Tracheal epithelial cell (primary cell): ENCODE measurements at places on chromosomes 16 and 17. TPM values are rescaled to one million over a fixed set of nuclear protein-coding genes. Genes with fewer than 3 reads are reported as not detected.

The GGA3 gene
- 9.6 and 18.1 TPM in 2 replicates for total RNA-seq

The SYCE1L gene
- 0.43 and 2.2 TPM in 2 replicates for total RNA-seq

The AIPL1 gene
- not detected in 2 replicates for total RNA-seq

The LPO gene
- total RNA-seq = 0.21 TPM in 1 of 2 replicates, not detected in the other

The TMEM88 gene
- 0.43 and 0.96 TPM in 2 replicates for total RNA-seq

The MT3 gene
- not detected in 2 replicates for total RNA-seq

The TP53TG3 gene
- under 0.01 and 0.48 TPM in 2 replicates for total RNA-seq

The IRX5 gene
- total RNA-seq = 2.7 and 10.4 TPM in 2 replicates

The DNASE1L2 gene
- not detected in 2 replicates for total RNA-seq

The MGAT5B gene
- total RNA-seq = not detected in 2 replicates

The ZNF747 gene
- total RNA-seq = 6.6 and 7.5 TPM in 2 replicates

The USH1G gene
- 1.3 and 1.9 TPM in 2 replicates for total RNA-seq

The SLC5A2 gene
- total RNA-seq = 0.24 and 0.64 TPM in 2 replicates

The TMC7 gene
- 3.4 and 5.3 TPM in 2 replicates for total RNA-seq

The KRT33B gene
- total RNA-seq = 0.21 and 0.24 TPM in 2 replicates

The G6PC3 gene
- 6.2 and 13.7 TPM in 2 replicates for total RNA-seq

The SOX15 gene
- total RNA-seq = 30.6 and 59.9 TPM in 2 replicates

The FAM117A gene
- total RNA-seq = 3.9 and 4.3 TPM in 2 replicates

The TBC1D3E gene
- total RNA-seq = not detected in 2 replicates

The RSKR gene
- 2.7 and 4.7 TPM in 2 replicates for total RNA-seq

The CES5A gene
- total RNA-seq = not detected in 2 replicates

The SPATA22 gene
- 0.24 TPM in 1 of 2 replicates, not detected in the other for total RNA-seq

The CSH1 gene
- total RNA-seq = not detected in 2 replicates

The EVPLL gene
- 0.24 and 4.0 TPM in 2 replicates for total RNA-seq

The CLEC19A gene
- not detected in 2 replicates for total RNA-seq

The ASIC2 gene
- 0.43 TPM in 1 of 2 replicates, not detected in the other for total RNA-seq

The KRT20 gene
- not detected in 2 replicates for total RNA-seq

The DNAJA2 gene
- total RNA-seq = 91.3 and 92.3 TPM in 2 replicates

The ARHGDIG gene
- 0.24 TPM in 1 of 2 replicates, not detected in the other for total RNA-seq

The MMP28 gene
- total RNA-seq = 37.8 and 132 TPM in 2 replicates

The TPSG1 gene
- total RNA-seq = not detected in 2 replicates

The SDK2 gene
- total RNA-seq = 4.7 and 7.5 TPM in 2 replicates

The KCNH4 gene
- 0.21 TPM in 1 of 2 replicates, not detected in the other for total RNA-seq

The G6PC1 gene
- total RNA-seq = under 0.01 TPM in 1 of 2 replicates, not detected in the other

The CALB2 gene
- total RNA-seq = 0.48 and 2.1 TPM in 2 replicates

The SMIM22 gene
- 5.5 and 16.4 TPM in 2 replicates for total RNA-seq

The TMC5 gene
- 0.43 TPM in 1 of 2 replicates, not detected in the other for total RNA-seq

The IL17C gene
- total RNA-seq = 2.2 TPM in 1 of 2 replicates, not detected in the other

The TNFRSF17 gene
- total RNA-seq = not detected in 2 replicates

The ADAD2 gene
- total RNA-seq = not detected in 2 replicates

The TMEM235 gene
- not detected in 2 replicates for total RNA-seq

The C17orf78 gene
- not detected in 2 replicates for total RNA-seq

The NXPH3 gene
- under 0.01 TPM in 1 of 2 replicates, not detected in the other for total RNA-seq

The KRTAP4-6 gene
- not detected in 2 replicates for total RNA-seq

The CCL16 gene
- not detected in 2 replicates for total RNA-seq

The KRTAP4-9 gene
- total RNA-seq = not detected in 2 replicates

The HBA2 gene
- not detected in 2 replicates for total RNA-seq

The HOXB1 gene
- total RNA-seq = not detected in 2 replicates

The KRT32 gene
- not detected in 2 replicates for total RNA-seq

The ARHGAP44 gene
- total RNA-seq = 0.64 and 1.2 TPM in 2 replicates

The MYH8 gene
- not detected in 2 replicates for total RNA-seq
